ENCODE measurements at places on chromosomes 6 and 20. TPM values are rescaled to one million over a fixed set of nuclear protein-coding genes. Genes with fewer than 3 reads are reported as not detected.

GRCh38 chr6:26056583-26057350 is 30.5 kb upstream of the HFE start:
- no peak for DNase-seq

DNA sequence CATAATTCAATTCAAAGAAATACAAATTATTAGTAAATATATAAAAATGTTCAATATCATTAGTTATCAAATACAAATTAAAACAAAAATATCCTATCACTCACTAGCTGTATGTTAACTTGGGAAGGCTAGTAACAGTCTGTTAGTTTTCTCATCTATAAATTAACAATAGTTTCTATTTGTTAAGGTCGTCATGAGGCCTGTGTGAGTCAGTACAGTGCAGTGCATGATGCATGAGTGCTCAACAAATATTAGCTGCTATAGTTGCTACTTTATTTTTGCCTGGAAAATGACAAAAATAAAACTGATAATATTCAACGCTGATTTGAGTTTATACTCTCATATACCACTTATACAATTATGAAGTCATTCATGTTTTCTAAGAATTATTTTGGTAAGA is 401.6 kb upstream of the RUNX2 start:
- no peak for DNase-seq

GRCh38 chr6:76420094-76420493 is 347.6 kb upstream of the IMPG1 start:
- DNase-seq: no peak

GRCh38 chr6:72218125-72218524 is 331.8 kb downstream of the RIMS1 start:
- no peak for DNase-seq

DNA sequence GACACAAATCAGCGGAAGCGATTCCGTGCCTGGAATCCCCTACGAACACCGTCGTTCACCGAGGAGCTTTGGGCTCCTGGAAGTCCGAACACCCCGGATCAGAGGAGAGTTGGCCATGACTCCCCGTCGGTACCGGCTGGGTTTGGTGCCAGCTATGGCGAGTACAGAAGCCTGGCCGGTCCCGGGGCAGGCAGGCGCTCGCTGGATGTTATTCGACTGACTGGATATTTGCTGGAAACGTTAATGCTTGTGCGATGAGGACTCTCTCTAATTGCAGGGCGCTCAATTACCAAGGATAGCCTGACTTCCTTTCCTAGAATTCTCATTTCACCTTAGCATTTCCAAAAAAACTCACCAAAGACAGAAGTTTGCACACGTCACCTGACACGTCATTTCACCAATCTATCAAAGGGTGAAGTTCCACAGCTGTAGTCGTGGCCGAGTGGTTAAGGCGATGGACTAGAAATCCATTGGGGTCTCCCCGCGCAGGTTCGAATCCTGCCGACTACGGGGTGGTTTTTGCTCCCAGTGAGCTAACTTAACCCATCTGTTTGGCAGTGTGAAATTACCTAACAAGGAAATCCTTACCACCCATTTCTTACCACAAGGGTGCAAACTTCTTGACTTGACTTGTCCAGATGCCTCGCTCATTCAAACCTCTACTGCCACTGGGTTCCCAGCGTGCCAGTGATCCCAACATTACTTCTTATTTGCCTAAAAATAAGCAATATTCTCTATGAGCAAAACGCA is 22.7 kb upstream of the ZNF184 start:
- peak; percentile 68 for DNase-seq

DNA sequence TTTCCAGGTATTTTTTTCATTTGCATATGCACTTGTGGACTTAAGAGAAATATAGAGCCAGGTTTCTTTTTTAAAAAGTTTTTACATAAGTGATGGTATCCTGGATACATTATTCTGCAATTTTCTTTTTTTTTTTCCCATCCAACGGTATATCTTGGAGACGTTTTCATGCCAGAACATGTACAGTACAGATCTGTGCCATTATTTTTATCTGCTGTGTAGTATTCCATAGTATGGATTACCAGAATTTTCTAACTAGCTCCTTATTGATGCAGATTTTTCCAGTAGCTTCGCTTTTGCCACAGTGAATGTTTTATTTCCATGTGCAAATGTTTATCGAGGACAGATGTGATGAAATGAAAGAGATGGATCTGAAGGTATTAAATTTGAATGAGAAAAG is 34.1 kb downstream of the PPP1R16B start:
- DNase-seq: no peak

- DNase-seq: no peak
These were observed 85.6 kb downstream of the SEL1L2 start for GRCh38 chr20:13904766-13905165.

DNA sequence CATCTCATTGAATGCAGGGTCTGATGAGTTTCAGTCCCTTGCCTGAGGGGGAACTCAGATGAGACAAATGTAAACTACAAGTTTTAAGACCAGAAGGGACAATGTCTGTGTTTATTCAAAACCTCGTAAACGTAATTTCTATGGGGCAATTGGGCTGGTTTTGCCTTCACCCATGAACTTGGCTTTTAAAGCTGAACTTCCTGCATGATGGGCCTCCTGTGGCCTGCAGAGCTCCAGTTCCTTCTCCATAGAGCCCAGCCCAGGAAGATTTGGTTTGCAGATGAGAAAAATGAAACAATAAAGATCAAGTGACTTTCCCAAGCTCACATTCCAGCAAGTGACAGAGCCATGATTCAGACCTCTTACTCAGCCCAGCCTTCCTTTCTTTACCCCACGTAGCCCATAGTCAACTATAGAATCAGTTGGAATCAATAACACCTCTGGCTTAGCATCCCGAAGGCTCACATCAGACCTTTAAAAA is 612.3 kb downstream of the UTRN start:
- no peak for DNase-seq

DNA sequence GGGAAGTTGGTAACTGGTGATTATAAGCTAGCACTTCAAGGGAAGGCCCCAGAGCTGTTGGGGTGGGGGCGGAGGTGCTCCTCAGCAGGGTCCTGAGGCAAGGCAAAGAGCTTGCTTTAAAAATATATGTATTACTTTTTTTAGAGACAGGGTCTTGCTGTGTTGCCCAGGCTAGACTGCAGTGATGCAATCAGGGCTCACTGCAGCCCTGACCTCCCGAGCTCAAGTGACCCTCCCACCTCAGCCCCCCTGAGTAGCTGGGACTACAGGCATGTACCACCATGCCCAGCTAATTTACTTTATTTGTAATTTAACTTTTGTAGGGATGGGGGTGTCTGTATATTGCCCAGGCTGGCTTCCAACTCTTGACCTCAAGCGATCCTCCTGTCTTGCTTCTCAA is 87.2 kb downstream of the MYB start:
- DNase-seq: no peak

GRCh38 chr6:118704915-118705314 is 53.5 kb upstream of the CEP85L start:
- no peak for DNase-seq

DNA sequence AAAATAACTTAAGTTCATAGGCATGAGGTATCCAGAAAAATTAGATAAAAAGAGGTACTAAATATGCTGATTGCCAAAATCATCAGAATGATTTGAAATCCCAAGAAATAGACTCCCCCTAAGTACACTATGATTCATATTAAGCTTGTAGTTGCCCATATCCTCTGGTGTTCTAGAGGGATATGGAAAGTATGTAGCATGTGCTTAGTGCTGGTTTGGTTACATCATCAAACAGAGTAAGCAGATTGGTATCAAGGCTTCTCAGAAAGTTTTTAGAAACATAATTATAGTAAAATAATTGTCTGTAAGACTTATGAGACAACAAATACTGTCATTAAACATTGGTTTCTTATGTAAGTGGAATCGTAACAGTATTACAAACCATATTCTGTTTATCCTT is 166.4 kb downstream of the FAXC start:
- no peak for DNase-seq

DNA sequence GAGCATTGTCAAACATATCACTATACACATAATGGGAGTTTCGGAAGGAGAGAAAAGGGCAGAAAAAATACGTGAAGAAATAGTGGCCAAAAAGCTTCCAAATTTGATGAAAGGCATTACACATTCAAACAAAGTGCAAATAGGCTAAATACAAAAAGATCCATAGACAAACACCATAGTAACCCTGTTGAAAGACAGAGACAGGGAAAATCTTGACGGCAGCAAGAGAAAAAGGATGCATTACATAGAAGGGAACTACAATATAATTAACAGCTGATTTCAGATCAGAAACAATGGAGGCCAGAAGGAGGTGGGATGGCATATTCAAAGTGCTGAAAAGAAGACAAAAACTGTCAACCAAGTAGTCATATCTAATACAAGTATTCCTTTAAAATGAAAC is 170.8 kb downstream of the MRPL14 start:
- no peak for DNase-seq

DNA sequence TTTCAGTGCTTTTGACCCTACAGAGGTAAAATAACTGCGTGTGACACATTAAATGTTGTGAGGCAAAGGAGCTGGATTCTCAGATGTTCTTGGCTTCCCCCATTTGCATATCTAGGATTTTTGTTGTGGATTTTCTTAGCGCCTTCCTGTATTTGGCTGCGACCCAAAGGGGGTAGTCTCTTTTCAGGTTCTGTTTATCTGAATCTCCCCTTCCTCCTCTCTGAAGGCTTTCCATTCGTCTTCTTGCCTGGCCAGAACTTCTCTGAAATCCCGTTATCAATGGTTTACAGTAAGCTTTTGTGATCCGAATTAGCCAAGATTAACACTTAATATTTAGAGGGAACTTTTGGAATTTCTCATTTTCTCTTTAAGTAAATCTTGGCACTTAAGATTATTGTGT is 60.8 kb downstream of the ADGRB3 start:
- DNase-seq: no peak

DNA sequence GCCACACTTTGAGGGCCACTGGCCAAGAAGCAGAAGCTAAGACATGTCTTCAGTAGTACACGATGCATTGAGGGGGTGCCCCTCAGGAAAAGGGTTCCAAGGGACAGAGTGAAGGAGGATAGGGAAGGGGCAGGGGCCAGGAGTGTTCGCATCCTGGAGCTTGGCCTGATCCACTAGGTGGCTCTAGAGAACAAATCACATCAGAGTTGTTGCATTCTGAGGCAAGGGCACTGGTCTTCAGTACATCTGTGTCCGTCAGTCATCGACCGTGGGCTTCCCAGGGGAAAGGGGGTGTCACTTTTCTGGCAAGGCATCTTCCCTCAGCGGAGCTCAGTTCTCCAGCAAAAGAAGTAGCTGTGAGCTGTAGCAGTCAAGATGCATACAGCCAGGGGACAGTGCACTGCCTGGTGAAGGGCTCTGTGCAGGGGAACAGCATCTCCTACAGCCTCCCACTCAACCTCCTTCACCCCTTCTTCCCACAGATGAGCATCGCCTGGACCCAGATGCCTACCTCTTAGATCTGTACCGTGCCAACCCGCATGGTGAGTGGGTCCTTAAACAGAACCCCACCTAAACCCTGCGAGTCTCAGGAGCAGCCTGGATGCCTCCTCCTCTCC is 47.8 kb downstream of the ARHGAP40 start:
- DNase-seq: no peak

DNA sequence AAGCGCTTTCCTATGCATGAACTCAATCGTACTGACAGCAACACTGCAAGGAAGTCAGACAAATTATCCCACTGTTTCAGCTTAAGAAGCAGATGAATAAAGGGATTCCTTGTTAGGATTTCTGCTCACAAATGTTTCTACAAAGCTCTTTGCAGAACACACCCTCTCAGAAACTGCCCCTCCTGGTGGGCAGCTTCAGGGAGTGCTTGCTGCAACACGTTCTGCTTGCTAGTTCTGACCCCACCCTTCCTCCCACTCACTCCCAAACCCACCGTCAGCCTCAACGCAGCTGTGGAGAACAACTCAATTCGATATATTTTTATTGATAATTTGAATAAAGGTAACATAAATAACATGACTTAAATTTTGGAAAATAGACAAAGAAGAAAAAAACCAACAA is 250.8 kb upstream of the PRDM1 start:
- no peak for DNase-seq

DNA sequence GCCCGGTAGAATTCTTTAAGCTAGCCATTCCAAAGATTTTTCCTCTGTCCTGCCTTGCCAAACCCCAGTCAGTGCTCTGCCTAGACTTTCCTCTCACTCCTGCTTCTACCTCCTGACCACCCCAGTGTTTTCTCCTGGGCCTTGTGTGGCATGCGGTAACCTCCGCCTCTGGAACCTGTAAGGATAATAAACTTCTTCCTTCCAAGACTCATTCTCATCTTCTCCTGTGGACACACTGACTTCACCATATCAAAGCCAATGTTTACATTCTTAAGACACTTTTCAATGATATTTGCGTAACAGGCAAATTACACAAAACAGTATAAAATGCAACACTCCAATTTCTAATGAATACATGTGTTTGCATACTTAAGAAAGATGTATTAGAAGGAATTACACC is 354.6 kb downstream of the RNF144B start:
- DNase-seq: no peak

DNA sequence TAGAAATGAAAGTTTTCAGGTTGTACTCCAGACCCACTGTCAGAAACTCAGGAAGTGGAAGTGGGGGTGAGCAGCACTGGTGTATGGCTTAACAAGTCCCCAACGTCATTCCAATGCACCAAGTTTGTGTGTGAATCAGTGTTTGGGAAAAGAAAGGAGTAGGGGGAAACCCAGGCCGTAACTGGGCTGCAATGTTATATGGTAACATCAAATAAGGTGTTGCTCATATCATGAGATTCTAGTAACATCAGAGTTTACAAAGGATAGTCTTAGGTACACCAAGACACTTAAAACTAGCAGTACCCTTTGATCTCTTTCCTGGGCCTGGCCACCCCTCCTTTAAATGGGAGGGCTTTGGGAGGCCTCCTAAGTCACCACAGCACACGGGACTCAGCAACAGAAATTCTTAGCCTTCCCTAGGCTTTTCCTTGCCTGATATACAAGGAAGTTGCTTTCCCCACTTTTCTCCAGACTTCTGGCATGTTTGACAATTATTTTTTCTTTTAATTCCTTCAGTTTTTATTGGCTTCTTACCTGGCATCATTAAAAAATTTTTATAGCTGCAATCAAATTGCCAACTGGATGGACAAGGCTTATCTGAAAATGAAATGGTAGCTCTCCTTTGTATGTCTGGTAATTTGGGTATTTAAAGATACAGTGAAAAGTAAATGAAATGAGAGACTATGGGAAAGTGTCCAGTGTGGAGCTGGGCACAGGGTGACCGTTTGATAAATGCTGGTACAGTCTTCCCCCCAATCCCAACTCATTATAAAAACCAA is 15.1 kb downstream of the E2F3 start:
- no peak for DNase-seq

GRCh38 chr6:117506180-117506835 is 23.8 kb downstream of the DCBLD1 start:
- no peak for DNase-seq

Gene CFAP61
- total RNA-seq: 27.4 TPM

Gene PCK1
- total RNA-seq: 4.4 TPM

Gene SLPI
- total RNA-seq: 5.7 TPM

Gene SLC22A2
- not detected for total RNA-seq

Gene REM1
- 2.4 TPM for total RNA-seq

Gene RIPOR2
- total RNA-seq: 2.6 TPM

Gene RFX6
- not detected for total RNA-seq

Gene FKBP5
- total RNA-seq: 101 TPM

Gene SNAP25
- not detected for total RNA-seq

Gene HLA-DRB5
- total RNA-seq: 21.2 TPM

Gene USP49
- 2.0 TPM for total RNA-seq

Gene NNAT
- total RNA-seq: 0.19 TPM

All from Right ventricle myocardium inferior (tissue), 1 donor.